Hypothalamus (tissue), 51 donors: ENCODE measurements at places on chromosomes 3 and 15.

DNA sequence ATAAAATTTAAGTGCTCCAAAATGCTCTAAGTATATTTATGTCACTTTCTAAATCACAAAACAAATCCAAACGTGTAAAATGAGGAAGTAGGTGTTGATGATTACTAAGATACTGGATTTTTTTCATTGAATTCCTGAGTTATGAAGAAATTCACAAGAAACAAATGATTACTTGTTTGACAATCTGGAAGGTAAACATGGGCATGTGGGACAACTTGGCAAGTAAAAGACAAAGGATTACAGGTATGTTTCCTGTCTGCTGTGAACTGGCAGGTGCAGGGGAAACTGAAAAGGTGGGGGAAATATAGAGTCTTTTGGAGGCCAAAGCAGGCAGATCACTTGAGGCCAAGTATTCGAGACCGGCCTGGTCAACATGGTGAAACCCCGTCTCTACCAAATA is 252.7 kb upstream of the AZI2 start:
- DNase-seq = no peak

DNA sequence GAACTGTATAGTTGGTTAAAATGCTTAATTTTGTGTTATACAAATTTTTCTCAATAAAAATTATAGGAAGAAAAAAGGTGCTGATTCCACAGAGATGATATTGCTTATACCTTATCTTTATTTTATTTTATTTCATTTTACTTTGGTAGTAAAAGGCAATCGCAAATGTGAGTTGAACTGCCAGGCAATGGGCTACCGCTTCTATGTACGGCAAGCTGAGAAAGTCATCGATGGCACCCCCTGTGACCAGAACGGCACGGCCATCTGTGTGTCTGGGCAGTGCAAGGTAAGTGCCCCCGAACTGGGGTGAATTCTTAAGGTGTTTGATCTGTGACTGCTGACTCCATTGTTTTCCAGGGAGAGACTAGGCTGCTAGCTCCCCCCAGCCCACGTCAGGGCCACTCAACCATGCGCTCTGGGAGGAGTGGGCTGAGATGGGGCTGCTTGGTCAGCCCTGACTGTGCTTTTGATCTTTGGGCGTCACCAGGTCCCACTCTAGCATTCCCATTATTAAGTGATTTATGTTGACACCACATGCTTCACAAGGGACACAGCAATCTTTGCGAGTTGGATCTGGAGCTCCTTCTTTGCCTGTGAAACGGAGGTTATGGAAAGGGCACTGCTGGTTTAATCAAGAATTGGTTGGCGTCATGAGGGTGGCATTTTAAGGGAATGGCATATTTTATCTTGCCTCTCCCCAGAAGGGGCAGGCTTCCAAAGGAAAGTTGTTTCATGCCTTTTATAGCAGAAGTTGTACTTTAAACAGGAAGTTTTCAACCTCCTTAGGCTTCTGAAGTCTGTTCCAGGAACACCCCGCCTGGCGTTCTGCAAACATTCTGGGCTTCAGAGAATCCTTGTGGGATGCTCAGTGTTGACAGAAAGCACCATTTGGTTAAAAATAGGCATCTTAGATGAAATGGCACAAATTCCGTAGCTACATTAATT is 296.5 kb downstream of the THSD4 start:
- no peak for DNase-seq

DNA sequence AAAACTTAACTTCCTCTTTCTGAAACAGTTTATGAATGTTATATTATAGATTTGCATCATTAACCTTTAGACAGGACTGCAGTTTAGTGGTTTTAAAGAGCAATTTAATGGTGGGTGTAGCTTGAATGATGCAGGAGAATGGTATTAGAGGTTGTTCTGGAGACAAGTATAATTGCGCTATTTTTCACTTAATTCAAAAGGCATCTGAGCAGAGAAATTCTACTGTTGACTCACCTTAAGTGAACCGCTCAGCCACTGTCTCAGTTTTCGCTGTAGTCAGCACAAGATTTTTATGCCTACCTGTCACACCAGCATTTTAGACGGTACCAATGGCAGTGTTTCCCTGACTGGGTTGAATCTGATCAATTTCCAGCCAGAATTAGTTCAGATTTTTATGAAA is 348.8 kb upstream of the DCBLD2 start:
- no peak for DNase-seq

- DNase-seq = no peak
These were observed 135.1 kb downstream of the CTNNB1 start for GRCh38 chr3:41334426-41334825.

- DNase-seq = no peak
These were observed 396.4 kb downstream of the EDEM1 start for GRCh38 chr3:5583920-5584319.

- DNase-seq = no peak
These were observed 171.5 kb upstream of the GOLIM4 start for GRCh38 chr3:168267179-168267578.

DNA sequence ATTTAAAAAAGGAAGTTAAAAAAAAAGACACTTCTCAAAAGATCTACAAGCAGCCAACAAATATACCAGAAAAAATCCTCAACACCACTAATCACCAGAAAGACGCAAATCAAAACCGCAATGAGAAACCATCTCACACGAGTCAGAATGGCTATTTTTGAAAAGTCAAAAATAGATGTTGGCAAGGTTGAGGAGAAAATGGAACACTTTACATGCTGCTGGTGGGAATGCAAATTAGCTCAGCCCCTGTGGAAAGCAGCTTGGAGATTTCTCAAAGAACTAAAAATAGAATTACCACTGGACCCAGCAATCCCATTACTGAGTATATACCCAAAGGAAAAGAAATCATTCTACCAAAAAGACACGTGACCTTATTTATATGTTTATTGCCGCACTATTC is 574.7 kb upstream of the ADAMTS9 start:
- DNase-seq = no peak

DNA sequence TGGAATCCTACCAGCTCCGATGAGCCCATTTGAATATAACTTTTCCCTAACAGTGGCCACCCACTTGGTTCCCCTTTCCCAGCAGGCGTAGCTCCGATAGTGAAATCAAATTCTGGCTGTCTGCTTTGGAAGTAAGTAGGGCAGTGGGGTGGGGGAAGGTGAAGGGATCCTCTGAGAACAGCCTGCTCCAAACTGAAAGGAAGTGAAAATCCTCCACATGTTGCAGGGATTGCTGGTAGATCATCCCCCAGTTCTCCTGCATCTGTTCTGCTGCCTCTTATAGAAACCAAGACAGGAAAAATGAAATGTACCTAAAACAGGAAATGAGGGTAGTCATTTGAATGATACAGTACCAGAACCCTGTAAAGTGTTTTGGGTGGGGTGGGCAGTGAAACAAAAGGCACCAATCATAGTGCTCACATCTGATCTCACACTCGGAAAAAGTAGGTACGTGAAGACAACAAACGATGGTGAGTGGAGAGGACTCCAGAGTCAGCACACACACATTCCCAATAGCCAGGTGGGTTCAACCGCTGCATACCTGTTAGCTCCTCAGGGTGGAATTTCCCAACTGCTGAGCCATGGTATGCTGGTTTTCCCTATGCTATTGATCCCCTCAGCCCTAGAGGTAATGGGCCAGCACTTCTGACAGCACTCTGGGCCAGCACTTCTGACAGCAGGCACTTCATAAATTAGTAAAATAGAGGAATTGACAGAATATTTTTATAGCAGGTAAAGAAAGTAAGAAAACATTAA is 304.9 kb upstream of the ADAMTS9 start:
- DNase-seq = no peak
